ENCODE measurements at places on chromosomes 6 and 20. TPM values are rescaled to one million over a fixed set of nuclear protein-coding genes. Genes with fewer than 3 reads are reported as not detected.

Gene SLC17A2
- 7.7 TPM for total RNA-seq

DNA sequence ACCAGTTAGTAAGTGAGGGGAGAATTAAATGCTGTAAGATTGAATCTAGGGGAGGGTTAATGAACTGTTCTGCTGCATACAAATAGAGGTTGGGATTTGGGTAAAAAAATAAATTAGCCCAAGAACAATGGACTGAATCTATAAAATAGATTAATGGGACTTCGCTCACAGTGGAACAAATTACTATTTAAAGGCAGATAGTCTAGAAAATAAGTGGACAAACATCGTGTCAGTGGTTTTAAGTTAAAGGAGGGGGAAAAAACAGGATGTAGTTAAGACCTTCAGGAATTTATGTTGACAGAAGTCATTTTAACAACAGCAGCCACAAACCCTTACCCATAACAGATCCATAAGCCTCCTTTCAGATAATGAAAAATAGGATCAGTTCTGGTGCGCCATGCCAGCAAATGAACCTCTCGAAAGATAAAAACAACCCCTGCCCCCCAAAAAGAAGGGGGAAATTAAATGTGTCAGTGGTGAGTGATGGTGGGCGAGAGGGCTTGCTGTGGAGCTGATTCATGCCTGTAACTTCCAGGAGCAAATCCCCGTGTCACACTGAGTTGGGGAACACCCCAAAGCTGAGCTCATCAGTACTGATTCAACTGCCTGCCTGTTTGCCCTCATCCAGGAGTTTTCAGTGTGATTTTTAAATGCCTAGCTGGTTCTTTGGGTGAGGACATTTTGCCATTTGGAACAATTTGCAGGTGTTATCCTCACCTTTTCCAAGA is 86.8 kb downstream of the PPP1R14C start:
- no peaks in the 10 kb centered on the region for H3K27me3 ChIP-seq
- no peak overlapping the region for H3K27ac ChIP-seq

- H3K4me1 ChIP-seq, result no peaks in the 10 kb centered on the region
- no peak for DNase-seq
- no peak overlapping the region for H3K27ac ChIP-seq
Measured at GRCh38 chr6:63415286-63415685, 95.5 kb upstream of the LGSN start.

DNA sequence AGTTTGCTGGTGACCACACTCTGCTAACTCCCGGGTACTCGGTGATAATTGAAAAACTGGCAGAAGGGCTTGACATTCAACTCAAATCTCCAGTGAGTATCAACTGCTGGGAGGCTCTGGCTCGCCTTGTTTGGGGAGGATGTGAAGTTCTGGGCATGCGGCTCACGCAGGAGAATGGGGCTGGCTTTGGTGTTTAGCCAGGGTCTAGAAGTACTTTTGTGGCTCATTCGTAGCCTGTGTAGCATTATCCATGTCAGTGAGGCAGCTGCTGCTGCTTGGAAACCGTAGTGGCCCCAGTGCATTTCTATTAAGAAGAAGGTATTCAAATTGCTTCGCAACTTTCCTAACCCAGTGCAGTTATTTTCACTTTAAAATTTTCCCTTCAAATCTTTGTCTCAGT is 52.2 kb downstream of the KDM1B start:
- H3K27ac ChIP-seq, result no peak overlapping the region
- H3K36me3 ChIP-seq, result no peaks in the 10 kb centered on the region
- H3K4me1 ChIP-seq, result no peaks in the 10 kb centered on the region

- no peak overlapping the region for H3K4me3 ChIP-seq
- DNase-seq, result no peak
- H3K36me3 ChIP-seq, result no peaks in the 10 kb centered on the region
- no peaks in the 10 kb centered on the region for H3K4me1 ChIP-seq
- H3K27ac ChIP-seq, result no peak overlapping the region
Measured at GRCh38 chr6:40325041-40325440, 262.1 kb downstream of the LRFN2 start.

DNA sequence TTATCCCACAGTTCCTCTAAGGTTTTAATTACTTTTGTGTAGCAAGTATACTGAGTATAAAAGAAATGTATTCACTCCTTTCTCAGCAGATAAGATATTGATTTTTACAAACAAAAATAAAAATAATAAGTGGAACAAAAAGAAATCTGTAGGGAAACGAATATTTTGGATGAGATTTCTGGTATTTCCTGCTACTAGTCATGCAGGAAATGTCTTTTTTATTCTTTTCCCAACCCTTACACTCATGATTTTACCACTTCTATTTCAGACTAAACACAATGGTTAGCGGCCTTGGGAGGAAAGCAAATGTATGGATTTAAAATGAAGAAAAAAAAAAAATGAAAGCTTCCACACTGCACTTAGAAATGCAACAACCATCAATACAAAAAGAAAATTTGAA is 580.5 kb upstream of the MARCKS start:
- DNase-seq, result no peak
- no peak overlapping the region for H3K27ac ChIP-seq
- H3K4me3 ChIP-seq, result no peak overlapping the region
